ENCODE measurements at places on chromosomes 5 and 9.
A peak's percentile ranks its signal among the peaks of the same experiment; 100 is the strongest.

- DNase-seq: no peak
These were observed 172.3 kb upstream of the TBCA start for GRCh38 chr5:77948476-77948875.

DNA sequence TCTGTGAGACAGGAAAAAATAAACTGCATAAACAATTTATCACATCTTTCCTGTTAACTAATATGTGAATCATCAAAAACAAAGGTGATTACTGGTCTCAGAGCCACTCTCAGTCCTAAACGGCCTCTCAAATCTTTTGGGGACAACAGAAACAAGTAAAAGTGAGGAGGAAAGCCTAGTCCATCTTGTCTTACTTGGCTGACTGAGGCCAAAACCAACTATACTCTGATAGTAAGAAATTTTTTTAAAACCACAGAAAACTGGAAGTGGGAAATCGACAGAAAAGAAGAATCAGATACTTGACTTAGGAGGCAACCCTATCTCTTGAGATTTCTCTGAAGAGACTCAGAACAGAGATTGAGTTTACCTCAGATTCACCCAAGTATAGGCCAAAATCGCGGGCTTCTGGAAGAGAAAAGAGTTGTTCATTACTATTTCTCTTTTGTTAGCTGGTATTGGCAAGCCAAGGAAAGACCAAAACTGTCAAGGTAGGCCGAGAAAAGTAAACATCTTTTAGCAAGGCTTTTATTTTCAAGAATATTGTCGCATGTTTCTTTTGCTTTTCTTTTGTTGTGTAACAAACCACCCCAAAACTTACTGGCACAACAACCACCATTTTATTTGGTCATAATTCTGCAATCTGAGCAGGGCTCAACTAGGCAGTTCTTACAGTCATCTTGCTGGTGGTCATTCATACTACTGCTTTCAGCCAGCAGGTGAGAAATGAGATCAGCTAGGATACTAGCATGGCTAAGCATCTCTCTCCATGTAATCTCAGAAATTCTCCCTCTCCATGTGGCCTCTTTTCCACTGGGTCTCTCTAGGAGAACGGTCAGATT, 46.1 kb downstream of the RFX3 start:
- DNase-seq: no peak

- DNase-seq: no peak
These were observed 23.3 kb downstream of the SLC1A3 start for GRCh38 chr5:36629729-36630128.

GRCh38 chr5:51678330-51678729, 295.1 kb downstream of the ISL1 start:
- DNase-seq: no peak

DNA sequence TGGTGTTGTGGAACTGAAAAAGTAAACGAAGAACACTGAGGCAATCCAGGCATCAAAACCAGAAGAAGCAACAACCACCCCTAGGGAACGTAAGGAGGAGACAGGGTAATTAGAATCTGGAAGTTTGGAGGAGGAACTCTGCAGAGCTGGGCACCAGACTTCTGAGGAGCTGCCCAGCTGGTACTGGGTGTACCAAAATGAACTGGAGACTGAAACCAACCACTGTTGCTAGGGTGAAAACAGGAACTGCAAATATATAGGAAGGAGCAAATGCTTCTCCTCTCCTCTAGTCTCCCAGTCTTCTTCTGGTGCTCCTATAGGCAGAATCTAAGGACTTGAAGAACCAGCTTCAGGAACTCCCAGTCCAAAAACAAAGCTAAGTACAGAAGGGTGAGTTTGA, 189.8 kb downstream of the ELAVL2 start:
- no peak for DNase-seq

DNA sequence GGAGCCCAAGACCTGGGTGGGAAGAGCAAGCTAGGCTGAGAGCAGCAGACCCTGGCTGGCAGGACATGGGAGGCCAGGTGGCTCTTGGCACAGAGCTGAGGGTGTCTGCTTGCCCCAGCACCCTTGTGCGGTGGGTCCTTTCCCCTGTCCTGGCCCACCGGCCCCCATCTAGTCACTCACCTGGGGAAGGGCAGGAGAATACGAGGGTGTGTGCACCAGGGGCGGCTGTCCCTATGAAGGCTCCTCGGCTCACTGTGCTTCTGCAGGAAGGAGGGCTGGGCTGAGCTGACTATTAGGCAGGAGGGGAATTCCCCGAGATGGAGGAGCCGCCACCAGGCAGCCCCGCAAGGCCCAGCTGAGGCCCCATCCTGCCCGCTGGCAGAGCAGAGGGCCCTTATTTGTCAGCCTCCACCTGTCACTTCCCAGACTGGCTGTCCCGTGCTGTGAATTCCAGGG, 6.1 kb upstream of the TNIP1 start:
- DNase-seq: peak; percentile 75

- no peak for DNase-seq
These were observed 84.6 kb downstream of the STARD4 start for GRCh38 chr5:111427762-111428161.

- DNase-seq: no peak
These were observed 12.0 kb downstream of the TNC start for GRCh38 chr9:115106001-115106400.

- peak; percentile 60 for DNase-seq
These were observed 644 bp downstream of the BRD3 start for GRCh38 chr9:134066913-134067851.

DNA sequence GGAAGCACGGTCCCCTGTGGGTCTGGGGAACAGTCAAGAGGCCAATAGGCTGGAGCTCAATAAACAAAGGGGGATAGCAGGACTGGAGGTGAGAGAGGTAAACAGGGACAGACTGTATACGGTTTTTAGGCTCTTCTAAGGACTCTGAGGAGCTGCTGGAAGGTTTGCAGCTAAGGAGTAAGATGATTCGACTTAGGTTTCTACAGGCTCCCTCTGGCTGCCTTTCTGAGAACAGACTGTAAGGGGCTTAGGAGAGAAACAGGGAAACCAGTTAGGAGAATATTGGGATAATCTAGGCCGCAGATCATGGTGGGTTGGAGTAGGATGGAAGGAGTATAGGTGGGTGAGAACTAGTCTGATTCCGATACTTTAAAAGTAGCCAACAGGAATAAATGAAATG, 10.4 kb downstream of the CDK5RAP2 start:
- DNase-seq: no peak

- no peak for DNase-seq
These were observed 28.1 kb downstream of the ADGRD2 start for GRCh38 chr9:124478354-124478753.

DNA sequence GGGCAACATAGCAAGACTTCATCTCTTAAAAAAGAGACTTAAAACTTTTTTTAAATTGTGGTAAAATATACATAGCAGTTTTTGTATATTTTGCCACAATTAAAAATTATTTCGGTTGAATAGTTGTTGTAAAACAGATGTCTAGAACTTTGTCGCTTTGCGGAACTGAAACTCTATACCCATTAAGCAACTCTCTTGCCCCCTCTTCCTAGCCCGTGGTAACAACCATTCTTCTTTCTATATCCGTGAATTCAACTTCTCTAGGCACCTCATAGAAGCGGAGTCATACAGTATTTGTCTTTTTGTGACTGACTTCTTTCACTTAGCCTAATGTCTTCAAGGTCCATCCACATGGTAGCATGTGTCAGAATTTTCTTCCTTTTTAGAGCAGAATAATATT, 43.3 kb downstream of the SPARC start:
- DNase-seq: no peak

- no peak for DNase-seq
These were observed 145.3 kb downstream of the SNCAIP start for GRCh38 chr5:122457178-122457826.

DNA sequence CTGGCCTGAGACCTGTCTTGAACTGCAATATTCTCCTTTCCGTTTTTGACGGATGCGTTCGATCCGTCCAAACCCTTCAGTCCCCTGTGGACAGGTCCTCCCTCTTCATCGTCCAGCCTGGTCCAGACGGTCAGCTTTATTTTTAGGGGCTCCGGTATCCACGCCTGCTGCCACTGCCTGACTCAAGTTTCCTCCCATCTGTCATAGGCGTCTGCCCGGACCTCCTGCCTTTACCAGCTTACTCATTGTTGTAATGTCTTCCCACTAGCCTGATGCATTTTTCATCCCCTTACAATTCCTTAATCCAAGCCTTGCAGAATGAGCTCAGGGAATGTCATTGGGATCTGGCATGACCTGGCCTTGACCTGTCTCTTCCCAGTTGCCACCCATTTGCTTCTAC, 145.8 kb downstream of the TENT4A start:
- DNase-seq: no peak

GRCh38 chr9:78131969-78132700, 100.5 kb upstream of the GNAQ start:
- DNase-seq: no peak

DNA sequence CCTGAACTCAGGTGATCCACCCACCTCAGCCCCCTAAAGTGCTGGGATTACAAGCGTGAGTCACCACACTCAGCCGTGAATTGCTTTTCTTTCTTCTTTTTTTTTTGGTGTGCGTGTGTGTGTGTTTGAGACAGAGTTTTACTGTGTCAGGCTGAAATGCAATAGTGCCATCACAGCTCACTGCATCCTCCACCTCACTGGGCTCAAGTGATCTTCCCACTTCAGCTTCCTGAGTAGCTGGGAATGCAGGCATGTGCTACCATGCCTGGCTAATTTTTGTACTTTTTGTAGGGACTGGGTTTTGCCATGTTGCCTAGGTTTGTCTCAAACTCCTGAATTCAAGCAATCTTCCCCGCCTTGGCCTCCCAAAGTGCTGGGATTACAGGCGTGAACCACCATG, 113.7 kb upstream of the HAPLN1 start:
- DNase-seq: no peak

DNA sequence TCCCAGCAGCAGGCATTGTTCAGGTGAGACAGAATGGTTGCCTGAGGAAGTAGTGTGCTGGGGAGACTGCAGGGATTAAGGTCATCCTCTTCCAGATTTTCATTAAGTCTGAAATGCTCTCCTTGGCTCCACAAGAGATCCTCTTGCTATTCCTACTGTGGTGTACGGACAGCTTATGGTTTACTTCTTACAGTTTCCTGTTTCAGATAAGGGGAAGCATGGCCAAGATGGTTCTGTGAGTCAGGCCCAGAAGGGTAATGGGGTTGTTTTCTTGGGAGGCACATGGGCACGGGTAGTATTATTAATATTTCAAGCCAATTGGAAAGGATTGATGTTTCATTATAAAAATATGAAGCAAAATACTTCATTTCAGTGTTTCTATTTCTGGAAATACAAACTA, 42.9 kb downstream of the GLRX start:
- DNase-seq: no peak

DNA sequence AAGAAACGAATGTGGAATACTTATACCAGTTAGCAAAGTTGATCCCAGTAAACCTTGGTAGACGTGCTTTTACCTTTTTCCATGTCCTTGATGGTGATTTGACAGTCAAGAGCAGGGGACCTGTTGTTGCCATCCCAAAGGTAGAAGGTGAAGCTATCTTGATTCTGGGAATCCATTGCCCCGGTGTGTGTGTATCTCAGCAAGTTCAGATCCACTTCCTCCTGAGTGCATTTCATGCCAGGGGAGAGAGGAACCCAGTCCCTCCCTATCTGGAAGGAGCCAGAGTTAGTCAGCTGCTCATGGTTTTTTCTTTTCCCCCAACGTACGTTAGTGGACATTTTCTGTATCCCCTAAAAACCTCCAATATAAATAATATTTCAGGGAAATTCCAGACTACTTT, 66.3 kb upstream of the CER1 start:
- no peak for DNase-seq

DNA sequence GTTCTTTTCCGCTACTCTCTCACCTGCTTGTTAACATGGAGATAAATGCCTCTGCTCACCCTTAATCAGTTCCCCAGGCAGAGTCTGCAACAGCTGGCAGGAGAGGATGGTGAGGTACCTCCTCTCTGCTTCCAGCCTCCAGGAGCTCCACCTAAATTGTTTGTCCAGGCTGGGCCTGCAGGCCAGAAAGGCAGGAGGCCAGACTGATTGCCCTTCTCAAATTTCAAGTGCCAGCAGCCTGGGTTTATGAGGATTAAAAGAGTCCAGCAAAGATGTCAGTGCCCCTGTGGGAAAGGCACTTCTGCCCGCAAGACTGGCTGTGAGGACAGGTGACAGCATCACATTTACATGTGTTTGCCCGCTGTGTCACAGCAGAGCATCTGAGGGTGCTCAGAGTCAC, 19.8 kb downstream of the CORO2A start:
- no peak for DNase-seq

- DNase-seq: no peak
These were observed 945.6 kb upstream of the ARRDC3 start for GRCh38 chr5:92328584-92329259.
